ENCODE measurements at places on chromosomes 11 and 22.

DNA sequence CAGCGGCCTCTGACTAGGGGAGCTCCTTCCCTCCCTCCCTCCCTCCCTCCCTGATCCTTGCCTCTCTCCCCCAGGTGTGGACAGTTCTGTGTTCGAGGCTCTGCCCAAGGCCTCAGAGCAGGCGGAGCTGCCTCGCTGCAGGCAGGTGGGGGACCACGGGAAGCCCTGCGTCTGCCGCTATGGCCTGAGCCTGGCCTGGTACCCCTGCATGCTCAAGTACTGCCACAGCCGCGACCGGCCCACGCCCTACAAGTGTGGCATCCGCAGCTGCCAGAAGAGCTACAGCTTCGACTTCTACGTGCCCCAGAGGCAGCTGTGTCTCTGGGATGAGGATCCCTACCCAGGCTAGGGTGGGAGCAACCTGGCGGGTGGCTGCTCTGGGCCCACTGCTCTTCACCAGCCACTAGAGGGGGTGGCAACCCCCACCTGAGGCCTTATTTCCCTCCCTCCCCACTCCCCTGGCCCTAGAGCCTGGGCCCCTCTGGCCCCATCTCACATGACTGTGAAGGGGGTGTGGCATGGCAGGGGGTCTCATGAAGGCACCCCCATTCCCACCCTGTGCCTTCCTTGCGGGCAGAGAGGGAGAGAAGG, 11.1 kb upstream of the POU2F3 start:
- no peak for DNase-seq

DNA sequence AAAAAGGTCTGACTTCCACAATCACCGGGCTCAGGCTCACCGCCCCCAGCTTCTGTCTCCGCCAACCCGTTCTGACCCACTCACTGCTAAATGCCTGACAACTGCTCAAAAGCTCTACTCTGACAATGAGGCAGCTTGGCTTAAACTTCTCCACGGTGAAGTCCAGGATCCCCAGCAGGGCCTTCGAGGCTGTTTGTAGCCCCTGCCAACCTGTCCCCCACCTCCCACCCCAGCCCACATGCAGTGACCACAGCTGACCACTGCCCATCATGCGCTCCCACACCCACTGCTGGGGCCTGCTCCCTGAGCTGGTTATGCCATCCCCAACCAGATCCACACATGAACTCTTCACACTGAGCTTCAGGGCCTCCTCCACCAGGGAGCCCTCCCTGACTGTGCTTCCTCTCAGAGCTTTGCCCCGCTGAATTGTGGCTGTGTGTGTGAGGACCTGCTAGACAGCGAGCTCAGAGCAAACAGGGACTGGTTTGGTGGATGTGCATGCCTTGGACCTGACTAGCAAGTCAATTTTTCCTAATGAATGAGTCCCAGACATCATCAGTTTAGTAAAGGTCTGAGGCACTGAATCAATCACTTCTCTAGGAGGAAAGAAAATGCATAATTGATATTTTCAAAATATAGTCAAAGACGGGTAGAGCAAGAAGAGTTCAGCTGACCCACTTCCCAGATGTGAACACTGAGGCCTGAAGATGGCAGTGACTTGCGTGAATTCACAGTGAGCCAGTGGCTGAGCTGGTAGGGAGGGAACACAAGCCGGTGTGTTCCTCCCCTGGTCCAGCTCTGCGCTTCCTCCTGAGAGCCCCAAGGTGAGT, 7.7 kb downstream of the LRRC32 start:
- DNase-seq, result no peak

- no peak for DNase-seq
Measured at GRCh38 chr22:44956840-44957767, 52.7 kb downstream of the PHF21B start.

DNA sequence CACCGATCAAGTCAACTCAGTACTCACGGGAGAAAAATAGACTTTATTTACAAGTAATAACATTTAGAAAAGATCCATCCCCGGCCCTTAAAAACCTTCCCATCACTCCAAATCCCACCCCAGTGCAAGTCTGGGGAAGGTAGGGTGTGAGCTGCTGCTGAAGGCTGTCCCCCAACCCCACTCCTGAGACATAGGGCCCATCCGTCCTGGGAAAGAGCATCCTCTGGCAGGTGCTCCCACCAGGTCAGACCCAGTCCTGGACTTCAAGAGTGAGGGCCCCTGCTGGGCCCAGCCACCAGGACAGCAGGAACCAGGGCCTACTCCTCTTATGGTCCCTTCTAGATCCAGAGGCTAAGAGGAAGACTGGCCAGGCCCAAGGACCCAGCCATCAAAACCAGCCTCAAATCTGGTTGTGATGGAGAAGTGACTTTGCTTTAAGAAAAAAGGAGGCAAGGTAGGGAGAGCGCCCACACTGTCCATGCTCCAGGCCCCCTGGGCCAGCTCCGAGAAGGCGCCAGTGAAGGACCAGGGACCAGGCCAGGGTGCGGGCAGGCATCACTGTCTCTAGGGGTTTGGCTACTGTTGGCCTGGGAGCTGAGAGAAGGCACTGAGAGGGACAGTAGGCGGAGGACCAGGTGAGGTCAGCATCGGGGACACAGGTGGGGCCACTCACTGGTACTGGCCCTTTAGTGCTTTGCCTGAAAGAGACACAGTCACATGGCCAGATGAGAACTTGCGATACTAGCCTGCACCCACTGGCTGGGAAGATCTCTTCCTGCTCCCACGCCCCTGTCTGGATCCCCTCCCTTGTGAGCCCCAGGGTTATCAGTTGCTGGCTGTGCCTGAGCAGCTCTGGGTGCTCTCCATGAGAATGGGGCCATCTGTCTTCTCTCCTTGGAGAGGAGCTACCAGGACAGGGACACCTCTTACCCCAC, 4.4 kb downstream of the IL18BP start:
- no peak for DNase-seq

GRCh38 chr22:18023509-18024275, 669 bp downstream of the MICAL3 start:
- peak; percentile 5 for DNase-seq

- no peak for DNase-seq
Measured at GRCh38 chr11:101336858-101337257, 207.2 kb upstream of the PGR start.

GRCh38 chr11:59413646-59414045, 12.6 kb downstream of the OR5A2 start:
- DNase-seq, result no peak

GRCh38 chr11:61785837-61786402, 6.5 kb downstream of the TMEM258 start:
- no peak for DNase-seq

DNA sequence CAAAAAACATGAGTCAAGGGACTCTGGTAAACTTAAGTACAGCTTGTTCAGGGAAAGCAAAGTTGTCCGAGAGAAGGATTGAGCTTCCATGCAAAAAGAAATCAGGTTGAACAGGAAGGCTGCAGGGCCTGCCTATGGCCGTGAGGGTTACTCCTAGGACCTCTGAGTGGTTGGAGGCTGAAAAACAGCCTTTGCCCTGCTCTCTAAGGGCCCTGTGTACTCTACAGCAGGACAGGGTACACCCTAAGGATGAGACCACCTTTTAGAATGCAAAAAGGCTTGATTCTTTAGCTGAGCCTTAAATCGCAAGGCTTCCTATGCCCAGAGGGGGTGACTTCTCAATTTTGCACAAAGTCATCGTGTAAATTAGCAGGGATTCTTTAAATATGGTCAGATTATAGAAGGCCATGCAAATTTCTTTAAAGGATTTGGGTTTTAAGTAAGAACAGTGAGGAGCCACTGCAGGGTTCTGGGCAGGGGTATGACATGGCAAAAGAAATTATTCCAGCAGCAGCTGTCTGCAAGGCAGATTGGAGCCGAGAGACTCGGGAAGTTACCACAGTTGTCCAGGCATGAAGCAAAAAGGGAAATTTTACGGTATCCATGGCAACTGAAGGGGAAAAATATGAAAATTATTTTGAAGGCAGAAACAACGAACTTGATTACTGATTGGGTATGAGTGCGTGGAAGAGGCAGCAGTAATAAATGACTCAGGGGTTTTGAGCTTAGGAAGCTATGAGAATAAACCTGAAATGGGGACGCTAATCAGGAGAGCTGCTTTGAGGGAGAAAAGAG, 91.8 kb downstream of the FAM76B start:
- DNase-seq, result no peak

DNA sequence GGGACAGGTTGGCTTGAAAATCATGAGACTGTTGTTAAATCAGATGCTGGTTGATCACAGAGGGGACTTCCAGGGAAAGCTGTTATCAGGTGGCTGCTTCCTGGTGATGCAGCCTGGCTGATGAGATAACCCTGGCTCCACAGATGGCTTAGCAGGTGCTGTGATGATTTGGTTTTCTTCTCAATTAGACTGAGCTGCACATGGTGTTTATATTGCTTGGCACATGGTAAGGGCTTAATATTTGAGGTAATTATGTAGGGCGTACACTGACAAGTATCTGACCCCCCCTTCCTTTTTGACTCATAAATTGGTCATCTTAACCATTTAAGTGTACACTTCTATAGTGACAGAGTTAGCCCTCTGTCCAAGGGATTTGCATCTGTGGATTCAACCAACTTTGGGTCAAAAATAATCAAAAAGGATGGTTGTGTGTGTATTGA, 7.0 kb downstream of the RPS3 start:
- DNase-seq, result no peak

DNA sequence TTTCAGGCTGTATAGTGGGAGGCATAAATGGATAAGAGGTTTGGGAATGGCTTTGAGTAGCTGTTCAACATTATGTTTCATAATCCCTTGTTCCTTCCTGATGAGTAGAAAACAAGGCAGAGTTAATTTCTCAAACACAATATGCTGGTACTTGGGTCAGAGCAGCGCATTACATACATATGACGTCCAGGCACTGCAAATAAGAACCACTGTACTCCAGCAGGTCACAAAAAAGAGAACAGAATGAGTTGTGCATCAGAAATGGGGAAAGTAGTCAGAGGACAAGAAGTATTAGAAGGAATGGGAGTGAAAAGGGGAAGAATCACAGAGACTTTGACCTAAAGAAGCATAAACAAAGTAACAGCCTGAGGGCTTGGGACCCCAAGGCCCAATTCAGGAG, 44.0 kb upstream of the RDX start:
- no peak for DNase-seq

GRCh38 chr11:75873417-75874221, 58.6 kb downstream of the UVRAG start:
- peak; percentile 55 for DNase-seq

DNA sequence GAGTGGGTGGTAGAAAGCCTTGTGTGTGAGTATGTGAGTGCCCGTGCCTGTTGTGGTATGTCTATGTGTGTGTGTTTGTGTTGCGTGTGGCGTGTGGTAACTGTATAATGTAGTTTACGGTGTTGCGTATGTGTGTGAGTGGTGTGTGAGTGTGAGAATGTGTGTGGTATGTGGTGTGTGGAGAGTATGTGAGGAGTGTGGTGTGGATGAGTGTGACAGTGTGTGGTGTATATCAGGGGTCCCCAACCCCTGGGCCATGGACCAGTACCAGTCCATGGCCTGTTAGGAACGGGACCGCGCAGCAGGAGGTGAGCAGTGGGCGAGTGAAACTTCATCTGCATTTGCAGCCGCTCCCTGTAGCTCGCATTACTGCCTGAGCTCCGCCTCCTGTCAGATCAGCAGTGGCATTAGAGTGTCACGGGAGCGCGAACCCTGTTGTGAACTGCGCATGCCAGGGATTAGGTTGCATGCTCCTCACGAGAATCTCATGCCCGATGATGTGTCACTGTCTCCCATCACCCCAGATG, 5.7 kb downstream of the UPK3A start:
- no peak for DNase-seq

- no peak for DNase-seq
Measured at GRCh38 chr11:11349870-11350337, 3.1 kb downstream of the CSNK2A3 start.

- no peak for DNase-seq
Measured at GRCh38 chr22:37122598-37123180, 13.2 kb upstream of the TMPRSS6 start.

- DNase-seq, result no peak
Measured at GRCh38 chr11:57331720-57332119, 4.0 kb downstream of the SSRP1 start.

- no peak for DNase-seq
Measured at GRCh38 chr11:84930863-84931262, 696.3 kb downstream of the DLG2 start.
